Stimulated activated CD4-positive, alpha-beta T cell treated with anti-CD3 and anti-CD28 coated beads, TNF-alpha, amount 100 ng/mL, for 48 hours (primary cell): ENCODE measurements at places on chromosomes 6 and 20.

- DNase-seq, result no peak
Observed at GRCh38 chr6:140494321-140495108, 1120.1 kb upstream of the CITED2 start.

GRCh38 chr20:58712151-58712791 is 19.7 kb downstream of the NPEPL1 start:
- no peak for DNase-seq

GRCh38 chr6:158122048-158122447 is 46.0 kb downstream of the SERAC1 start:
- no peak for DNase-seq

GRCh38 chr6:23690453-23691049 is 435.5 kb upstream of the NRSN1 start:
- no peak for DNase-seq

GRCh38 chr6:164066766-164067165 is 652.2 kb downstream of the QKI start:
- no peak for DNase-seq

GRCh38 chr6:3905945-3906845 is 57.0 kb downstream of the FAM50B start:
- no peak for DNase-seq

GRCh38 chr20:57708694-57709673 is 831 bp downstream of the PMEPA1 start:
- DNase-seq, result no peak

DNA sequence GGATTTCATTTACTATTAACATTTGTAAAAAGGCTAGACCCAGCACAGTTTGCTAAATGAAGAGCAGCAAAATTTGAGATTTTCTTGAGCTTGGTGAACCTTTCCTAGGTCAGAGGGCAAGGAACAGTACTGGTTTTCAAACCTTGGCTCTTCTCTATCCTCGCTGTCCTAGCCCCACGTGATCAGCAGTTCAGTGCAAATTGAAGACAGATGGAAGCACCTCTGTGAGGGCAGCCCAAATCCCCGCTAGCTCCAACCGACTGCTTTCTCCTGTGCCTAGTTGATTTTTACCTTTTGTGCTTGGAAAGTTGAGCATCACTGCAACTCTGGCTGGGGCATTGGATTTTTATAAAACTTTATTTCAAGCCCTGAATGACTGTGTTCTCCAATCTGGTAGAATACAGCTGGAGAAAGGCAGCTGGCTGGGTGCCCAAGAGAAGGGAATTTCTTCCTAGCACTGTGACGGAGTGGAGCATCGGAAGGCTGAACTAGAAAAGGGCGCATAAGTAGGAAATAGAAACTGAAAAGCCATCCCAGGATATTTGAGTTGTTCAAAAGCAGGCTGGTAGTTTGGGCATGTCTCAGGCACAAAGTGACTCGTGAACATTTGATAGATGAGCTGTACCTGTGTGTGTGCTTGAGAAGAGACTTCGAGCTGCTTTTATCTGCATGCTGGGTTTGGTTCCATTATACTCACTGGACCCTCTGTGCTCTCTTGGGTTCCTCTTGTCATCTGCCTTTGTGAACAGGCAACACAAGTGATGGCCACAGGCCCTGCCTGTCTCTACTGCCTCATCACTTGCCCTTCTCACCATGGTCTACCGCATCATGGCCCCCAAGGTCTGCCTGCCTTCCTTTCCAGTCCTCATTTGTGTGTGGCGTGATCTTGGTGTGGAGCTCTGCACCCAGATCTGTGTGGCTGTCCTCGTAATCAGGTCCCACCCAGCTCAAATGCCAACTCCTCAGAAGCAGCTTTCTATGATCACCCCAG is 2.3 kb downstream of the RNF114 start:
- no peak for DNase-seq

DNA sequence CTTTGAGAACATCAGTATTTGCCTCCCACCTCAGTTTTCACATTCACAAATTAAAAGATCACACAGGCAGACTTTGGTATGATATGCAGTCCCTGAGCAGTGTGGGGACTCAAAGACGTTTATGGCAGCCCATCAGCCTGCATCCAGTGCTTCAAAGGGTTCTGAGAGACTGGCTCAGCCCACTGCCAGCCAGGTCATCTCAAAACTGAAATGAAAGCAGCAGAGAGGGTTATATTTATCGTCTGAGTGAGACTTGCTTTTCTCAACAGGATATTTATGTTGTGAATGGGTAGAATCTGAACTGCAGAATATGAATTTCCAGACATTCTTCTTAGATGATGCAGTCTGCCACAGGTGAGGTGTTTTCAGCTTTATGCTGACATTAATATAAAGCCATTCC is 159.8 kb downstream of the NRN1 start:
- no peak for DNase-seq

- DNase-seq, result no peak
Observed at GRCh38 chr6:129402244-129402643, 307.7 kb downstream of the ARHGAP18 start.

GRCh38 chr6:123925350-123925749 is 121.7 kb downstream of the NKAIN2 start:
- no peak for DNase-seq

- no peak for DNase-seq
Observed at GRCh38 chr6:169885831-169886230, 134.4 kb downstream of the ERMARD start.

DNA sequence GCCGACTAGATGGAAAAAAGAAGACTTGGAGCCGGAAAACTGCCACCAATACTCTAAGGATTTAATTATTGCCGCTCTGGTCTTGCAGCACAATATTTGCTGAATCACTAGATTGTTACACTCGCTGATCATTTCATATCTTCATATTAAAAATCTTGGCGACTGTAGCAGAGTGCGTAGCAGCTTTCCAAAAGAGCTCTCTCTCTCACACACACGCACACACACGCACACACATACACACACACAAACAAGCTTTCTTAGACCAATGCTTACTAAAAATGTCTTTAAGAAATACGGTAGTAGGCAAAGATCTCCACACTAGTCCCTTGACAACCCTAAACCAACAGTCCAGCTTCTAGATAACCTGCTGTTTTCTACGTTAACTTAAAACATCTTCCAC is 7.7 kb downstream of the GRIK2 start:
- DNase-seq, result no peak

GRCh38 chr6:118284736-118285360 is 263.2 kb upstream of the PLN start:
- DNase-seq, result no peak

DNA sequence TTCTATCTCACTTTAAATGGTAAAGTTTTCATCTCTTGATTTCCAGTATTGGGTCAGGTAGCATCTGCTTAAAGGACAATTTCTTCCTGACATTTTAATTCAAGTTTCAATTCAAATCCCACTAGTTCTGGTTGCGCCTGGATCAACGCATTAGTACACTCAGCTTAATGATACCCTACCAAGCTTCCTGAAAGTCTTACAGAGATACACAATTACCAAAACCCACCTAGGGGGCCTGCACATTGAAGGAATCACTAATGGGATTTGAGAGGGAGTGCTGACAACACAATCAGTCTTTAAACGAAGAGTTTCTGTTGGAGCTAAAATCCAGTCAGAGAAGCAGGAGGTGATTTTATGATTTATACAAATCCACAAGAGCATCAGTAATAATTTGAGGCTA is 293.0 kb downstream of the PHF3 start:
- DNase-seq, result no peak

DNA sequence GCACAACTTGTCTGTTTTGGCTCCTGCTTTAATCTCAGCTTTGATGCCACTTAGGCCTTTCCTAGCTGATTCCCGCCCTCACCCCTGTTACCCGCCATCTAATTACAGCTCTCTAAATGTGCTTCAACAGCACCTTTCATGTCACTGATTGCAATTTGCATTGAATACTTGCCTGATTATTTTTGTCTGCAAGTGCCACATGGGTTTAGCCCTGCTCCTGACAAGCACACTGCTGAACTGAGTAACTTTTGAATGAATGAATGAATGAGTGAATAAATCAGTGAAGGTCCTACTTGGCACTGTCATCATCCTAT is 591 bp upstream of the DCBLD1 start:
- no peak for DNase-seq

DNA sequence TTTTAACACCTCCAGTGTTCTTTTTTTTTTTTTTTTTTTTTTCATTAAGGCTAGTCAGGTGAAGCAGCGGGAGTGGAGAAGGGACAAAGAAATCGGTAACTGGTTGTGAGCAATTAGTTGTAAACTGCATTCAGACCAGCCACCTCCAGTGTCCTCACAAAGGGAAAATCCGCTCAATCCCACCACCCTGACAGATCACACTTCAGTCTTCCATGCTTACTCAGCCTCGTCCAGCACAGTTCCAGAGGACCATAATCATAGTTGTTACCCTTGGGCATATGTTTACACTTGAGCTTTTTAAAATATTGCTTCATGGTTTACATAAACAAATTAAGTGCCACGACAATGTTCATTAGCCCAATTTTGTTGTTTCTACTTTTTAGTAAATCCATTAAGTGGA is 10.2 kb downstream of the DYNLRB1 start:
- no peak for DNase-seq

GRCh38 chr20:23125159-23125558 is 39.0 kb upstream of the CD93 start:
- no peak for DNase-seq

GRCh38 chr6:167839343-167839742 is 12.6 kb downstream of the AFDN start:
- DNase-seq, result no peak

- no peak for DNase-seq
Observed at GRCh38 chr6:41155132-41155805, 1.1 kb upstream of the TREML1 start.

GRCh38 chr6:137399881-137400443 is 94.2 kb downstream of the OLIG3 start:
- DNase-seq, result no peak

GRCh38 chr6:24743265-24743943 is 24.4 kb upstream of the C6orf62 start:
- no peak for DNase-seq

GRCh38 chr6:55176958-55177357 is 2.6 kb downstream of the HCRTR2 start:
- no peak for DNase-seq

GRCh38 chr6:148432462-148433195 is 90.0 kb downstream of the SASH1 start:
- no peak for DNase-seq

DNA sequence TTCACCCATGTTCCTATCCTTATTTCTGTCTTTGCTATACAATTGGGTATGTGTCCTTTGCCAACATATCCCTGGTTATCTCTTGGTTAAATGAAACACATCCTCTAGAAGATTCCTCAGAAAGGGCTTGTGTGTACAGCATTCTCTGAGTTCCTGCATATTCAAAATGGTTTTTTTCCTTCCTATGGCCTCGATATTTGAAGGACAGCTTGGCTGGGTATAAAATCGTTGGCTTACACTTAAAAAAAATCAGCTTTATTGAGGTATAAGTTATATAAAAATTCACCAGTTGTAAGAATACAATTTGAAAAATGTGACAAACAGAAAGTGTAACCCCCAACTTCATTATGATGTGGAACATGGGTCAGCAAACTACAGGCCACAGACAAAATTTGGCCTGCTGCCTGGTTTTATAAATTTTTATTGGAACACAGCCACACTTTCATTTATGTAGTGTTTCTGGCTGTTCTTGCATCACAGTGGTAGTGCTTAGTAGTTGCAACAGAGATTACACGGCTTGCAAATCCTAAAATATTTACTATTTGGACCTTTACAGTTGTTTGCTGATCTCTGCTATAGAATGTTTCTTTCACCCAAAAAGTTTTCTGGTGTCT is 16.7 kb downstream of the PCMT1 start:
- no peak for DNase-seq

DNA sequence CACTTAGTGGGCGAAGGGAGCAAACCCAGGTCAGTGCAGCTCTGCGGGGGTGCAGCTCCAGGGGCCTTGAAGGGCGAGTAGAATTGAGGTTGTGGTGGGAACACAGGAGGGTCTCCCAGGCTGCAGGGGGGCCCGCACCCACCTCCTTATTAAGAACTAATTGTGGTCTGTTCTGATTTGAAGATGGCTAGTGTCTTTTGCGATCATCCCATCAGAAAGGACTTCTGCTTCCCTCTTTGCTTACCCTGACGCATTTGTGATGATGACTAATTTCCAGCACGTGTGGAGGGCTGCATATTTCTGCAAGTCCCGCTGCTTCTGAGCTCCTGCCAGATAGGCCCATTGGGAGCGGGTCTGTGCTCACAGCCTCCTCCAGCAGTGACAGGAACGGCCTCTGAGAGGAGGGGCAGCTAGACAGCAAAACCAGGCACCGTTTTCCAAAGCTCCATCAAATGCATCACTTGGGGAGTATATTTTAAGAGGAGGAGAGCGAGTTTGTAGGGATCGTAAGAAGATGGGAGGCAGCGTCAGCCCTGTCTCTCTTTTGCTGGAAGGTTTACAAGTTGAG is 268.9 kb downstream of the CDH4 start:
- no peak for DNase-seq
